ENCODE measurements at places on chromosomes 11 and 22.

DNA sequence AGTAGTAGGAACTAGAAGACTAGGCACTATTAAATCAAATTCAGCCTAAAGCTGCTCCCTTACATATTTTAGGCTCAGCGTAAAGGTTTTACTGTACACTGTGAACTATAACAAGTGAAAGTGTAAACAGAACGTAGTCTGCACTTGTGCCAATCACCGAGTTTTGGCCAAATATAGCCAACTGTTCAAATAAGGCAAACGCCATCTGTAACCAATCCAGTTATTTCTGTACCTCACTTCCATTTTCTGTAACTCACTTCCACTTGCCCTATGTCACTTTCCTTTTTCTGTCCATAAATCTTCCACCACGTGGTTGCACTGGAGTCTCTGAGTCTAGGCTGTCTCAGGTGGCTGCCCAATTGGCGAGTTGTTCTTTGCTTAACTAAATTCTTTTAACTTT, 2132.2 kb downstream of the LRRC4C start:
- no peak for DNase-seq
- no peak overlapping the region for H3K4me3 ChIP-seq
- no peaks in the 10 kb centered on the region for H3K36me3 ChIP-seq
- no peaks in the 10 kb centered on the region for H3K27me3 ChIP-seq
- H3K4me1 ChIP-seq: no peaks in the 10 kb centered on the region
- no peak overlapping the region for H3K27ac ChIP-seq

- no peak within 1 kb of the TSS for H3K27ac ChIP-seq
- no peak for DNase-seq
- no peaks in the 10 kb centered on the region for H3K4me1 ChIP-seq
- peaks cover 35% of the 10 kb centered on the region for H3K27me3 ChIP-seq
- H3K36me3 ChIP-seq: no peaks in the 10 kb centered on the region
- H3K4me3 ChIP-seq: peak within 1 kb of the TSS; percentile 36
Measured at GRCh38 chr11:72673943-72674828, at the start of gene PDE2A. TSS of gene PDE2A (minus strand) at chr11:72674422. CDS start at chr11:72674207, 215 bp downstream.

DNA sequence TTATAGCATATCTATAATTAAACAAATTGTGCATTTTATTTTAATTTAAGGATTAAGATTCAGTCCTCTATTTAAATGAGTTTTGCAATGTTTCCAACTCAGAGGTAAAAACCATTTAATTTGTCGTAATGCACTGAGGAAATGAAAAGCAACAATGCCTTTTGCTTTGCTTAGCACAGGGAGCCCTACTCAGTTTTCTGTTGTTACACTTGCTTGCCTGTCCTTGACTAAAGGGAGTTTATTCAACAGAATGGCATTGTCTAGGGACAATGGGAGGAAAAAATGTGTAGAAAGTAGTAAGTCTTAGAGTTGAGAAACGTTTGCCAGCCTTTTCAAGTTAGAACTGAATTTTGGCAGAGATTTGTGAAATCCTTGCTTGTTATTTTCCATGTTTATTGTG, 734.2 kb upstream of the ANO3 start:
- H3K27me3 ChIP-seq: no peaks in the 10 kb centered on the region
- H3K27ac ChIP-seq: no peak overlapping the region
- H3K4me1 ChIP-seq: no peaks in the 10 kb centered on the region
- no peaks in the 10 kb centered on the region for H3K36me3 ChIP-seq
- DNase-seq: no peak
- no peak overlapping the region for H3K4me3 ChIP-seq

DNA sequence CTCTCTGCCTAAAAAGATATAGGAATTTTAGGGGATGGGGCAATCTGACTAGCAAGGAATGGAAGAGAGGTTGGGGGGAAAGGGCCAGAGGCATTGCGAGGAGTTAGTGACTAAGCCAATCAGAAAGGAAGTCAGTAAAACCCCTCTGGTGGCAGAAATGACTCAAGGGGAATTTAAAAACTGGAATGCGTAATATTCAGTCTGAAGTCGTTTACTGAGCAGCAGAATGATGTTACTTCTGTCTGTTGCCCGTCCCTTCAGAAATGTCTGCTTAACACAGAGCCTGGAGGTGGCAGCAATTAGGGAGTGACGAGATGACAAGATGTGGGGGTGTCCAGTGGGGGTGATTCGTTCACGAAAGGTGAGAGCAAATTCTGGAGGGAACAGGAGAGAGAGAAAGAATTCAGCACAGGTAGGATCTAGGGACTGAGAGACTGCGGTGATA, 107.7 kb upstream of the CLMP start:
- no peak for DNase-seq
- H3K4me1 ChIP-seq: peaks cover 11% of the 10 kb centered on the region
- H3K4me3 ChIP-seq: no peak overlapping the region
- H3K27me3 ChIP-seq: peaks cover 14% of the 10 kb centered on the region

DNA sequence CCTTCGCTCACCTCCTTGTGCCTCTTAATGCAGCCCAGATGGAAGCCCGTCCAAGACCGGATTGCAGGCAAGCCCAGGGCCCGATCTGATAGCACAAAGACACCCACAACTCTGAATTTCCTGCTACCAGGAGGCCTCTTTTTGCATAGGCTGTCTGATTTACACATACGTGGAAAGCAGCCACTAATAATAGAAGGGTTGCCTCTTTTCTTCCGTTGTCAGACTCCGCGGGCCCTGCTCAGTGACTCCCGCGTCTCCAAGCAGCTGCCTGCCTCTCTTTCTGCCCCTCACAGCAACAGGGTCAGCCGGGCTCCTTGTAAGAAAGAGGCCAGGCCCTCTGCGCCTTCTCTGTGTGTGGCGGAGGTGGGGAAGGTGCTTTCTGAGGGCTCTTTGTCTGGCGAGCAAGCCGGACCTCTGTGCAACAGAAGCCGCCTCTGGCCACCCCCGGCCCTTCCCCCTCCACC, 26.7 kb downstream of the FLI1 start:
- H3K4me1 ChIP-seq: peaks cover 22% of the 10 kb centered on the region
- H3K4me3 ChIP-seq: no peak overlapping the region
- 0 out of 2 replicates have a peak, but pooled peaks cover 2% of the 10 kb centered on the region for H3K27me3 ChIP-seq
- DNase-seq: peak; percentile 55

DNA sequence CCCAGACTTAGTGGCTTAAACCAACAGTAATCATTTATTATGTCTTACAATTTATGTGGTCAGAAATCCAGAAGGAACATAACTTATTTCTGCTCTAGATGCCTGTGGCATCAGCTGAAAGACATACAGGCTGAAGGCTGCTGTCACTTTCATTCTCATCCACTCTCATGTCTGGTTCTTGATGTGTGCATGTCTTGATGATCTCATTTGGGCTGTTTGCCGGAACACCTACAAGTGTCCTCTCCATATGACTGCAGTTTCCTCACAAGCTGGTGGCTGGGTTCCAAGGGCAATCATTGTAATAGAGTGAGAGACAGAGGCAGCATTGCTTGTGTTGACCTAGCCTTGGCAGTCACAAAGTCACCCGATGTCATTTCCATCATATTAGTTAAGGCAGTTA, 1375.9 kb upstream of the RAG2 start:
- no peaks in the 10 kb centered on the region for H3K27me3 ChIP-seq
- DNase-seq: no peak
- H3K27ac ChIP-seq: no peak overlapping the region
- no peaks in the 10 kb centered on the region for H3K36me3 ChIP-seq
- H3K4me1 ChIP-seq: no peaks in the 10 kb centered on the region

- peak overlapping the region; percentile 64 for H3K4me3 ChIP-seq
- peaks cover 3% of the 10 kb centered on the region for H3K4me1 ChIP-seq
- no peaks in the 10 kb centered on the region for H3K36me3 ChIP-seq
- DNase-seq: peak; percentile 74
- no peak overlapping the region for H3K27ac ChIP-seq
Measured at GRCh38 chr11:1546077-1546535, 26.0 kb downstream of the DUSP8 start.

GRCh38 chr11:114848027-114848426, 169.7 kb downstream of the NXPE2 start:
- no peaks in the 10 kb centered on the region for H3K36me3 ChIP-seq
- no peak for DNase-seq
- H3K27ac ChIP-seq: no peak overlapping the region
- H3K4me3 ChIP-seq: no peak overlapping the region
- no peaks in the 10 kb centered on the region for H3K27me3 ChIP-seq
- peaks cover 5% of the 10 kb centered on the region for H3K4me1 ChIP-seq

- no peak overlapping the region for H3K4me3 ChIP-seq
- H3K27ac ChIP-seq: no peak overlapping the region
- H3K36me3 ChIP-seq: no peaks in the 10 kb centered on the region
- H3K27me3 ChIP-seq: no peaks in the 10 kb centered on the region
- no peak for DNase-seq
Measured at GRCh38 chr22:46193898-46194310, 43.6 kb downstream of the PPARA start.

GRCh38 chr11:18849406-18849805, 57.8 kb upstream of the PTPN5 start:
- DNase-seq: no peak
- peaks cover 3% of the 10 kb centered on the region for H3K4me1 ChIP-seq
- no peaks in the 10 kb centered on the region for H3K36me3 ChIP-seq
- H3K27ac ChIP-seq: no peak overlapping the region
- no peak overlapping the region for H3K4me3 ChIP-seq

DNA sequence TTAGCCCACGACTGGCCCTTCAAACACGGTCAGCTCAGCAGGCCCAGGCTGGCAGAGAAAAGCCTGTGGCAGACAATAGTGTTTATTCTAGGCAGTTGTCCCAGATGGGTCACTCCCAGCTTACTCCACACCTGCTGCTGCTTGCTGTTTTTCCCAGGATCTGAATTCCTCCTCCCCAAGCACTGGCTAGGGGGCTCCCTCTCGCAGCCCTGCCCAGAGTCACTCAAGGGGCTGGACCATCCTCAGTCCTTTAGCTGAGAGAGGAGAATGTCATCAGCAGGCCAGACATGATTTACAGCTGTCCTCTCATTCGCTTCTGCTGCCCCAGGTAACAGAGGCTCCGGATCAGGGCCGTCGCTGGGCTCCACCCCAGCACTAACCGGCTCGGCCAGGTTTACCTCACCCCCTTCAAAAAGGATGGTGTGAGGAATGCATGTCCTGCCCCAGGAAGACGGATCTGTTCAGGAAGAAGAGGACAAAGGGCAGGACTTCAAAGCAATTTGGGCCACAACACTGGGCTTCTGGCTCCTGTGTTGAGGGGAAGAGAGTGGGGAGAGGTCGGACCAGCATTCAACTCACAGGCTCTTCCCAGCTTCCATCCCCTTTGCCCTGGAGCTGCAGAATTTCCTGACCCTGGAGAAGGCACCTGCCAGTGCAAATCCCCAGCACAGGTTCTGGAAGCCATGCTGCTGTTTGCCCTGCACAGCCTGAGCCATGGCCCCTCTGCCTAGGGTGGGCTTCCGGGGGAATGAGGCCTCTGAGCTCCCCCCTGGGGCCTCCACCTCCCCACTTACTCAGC, 59.7 kb upstream of the BARX2 start:
- H3K36me3 ChIP-seq: no peaks in the 10 kb centered on the region
- no peak overlapping the region for H3K27ac ChIP-seq
- H3K4me3 ChIP-seq: no peak overlapping the region

DNA sequence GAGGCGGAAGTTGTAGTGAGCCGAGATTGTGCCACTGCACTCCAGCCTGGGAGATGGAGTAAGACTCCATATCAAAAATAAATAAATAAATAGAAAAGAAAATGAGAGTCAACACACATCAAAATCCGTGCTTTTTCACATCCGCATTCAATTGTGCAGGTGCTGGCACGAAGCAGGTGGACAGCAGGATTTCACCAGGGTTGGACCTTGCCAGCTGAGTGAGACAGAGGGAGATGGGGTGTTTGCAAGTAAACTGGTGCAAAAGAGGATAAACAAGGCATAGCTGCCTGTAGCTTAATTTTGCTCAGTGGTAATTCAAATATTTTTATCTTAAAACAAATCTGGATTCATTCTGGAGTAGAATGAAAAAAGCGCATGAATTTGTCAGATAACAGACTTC, 23.3 kb upstream of the DNAL4 start:
- H3K4me3 ChIP-seq: no peak overlapping the region
- no peak for DNase-seq
- no peaks in the 10 kb centered on the region for H3K36me3 ChIP-seq
- no peak overlapping the region for H3K27ac ChIP-seq

DNA sequence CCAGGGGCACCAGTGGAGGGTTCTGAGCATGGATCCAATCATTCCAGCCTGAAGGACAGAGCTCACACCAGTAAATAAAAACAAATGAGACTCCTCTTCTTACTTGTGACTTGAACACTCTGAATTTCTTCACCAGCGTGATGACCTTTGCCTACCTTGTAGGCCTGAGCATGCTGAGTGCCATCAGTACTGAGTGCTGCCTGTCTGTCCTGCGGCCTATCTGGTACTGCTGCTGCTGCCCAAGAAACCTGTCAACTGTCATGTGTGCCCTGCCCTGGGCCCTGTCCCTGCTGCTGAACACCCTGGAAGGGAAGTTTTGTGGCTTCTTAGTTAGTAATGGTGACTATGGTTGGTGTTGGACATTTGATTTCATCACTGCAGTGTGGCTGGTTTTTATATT, 23.9 kb downstream of the MRGPRX4 start:
- no peaks in the 10 kb centered on the region for H3K36me3 ChIP-seq
- no peaks in the 10 kb centered on the region for H3K27me3 ChIP-seq
- no peak for DNase-seq
- H3K27ac ChIP-seq: no peak overlapping the region

DNA sequence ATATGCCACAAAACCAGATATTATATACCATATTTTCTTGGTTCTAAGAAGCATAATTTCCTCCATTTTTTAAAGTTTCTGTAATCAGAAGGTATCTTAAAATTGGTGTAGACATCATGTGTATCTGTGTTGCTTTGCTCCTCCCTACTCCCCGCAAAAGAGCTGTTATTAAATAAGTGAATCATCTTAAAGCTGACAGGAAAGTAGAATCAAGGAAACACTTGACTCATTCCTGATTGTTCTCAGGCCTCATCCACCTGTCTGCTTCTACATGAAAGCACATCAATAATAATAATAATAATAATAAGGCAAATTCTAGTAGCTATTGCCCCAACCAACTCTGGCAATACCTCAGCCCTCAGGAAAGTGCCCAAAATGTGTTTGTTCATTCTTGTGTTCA, 26.2 kb upstream of the GUCY1A2 start:
- no peaks in the 10 kb centered on the region for H3K27me3 ChIP-seq
- no peak for DNase-seq
- H3K36me3 ChIP-seq: no peaks in the 10 kb centered on the region
- no peak overlapping the region for H3K4me3 ChIP-seq
- no peaks in the 10 kb centered on the region for H3K4me1 ChIP-seq
- no peak overlapping the region for H3K27ac ChIP-seq

DNA sequence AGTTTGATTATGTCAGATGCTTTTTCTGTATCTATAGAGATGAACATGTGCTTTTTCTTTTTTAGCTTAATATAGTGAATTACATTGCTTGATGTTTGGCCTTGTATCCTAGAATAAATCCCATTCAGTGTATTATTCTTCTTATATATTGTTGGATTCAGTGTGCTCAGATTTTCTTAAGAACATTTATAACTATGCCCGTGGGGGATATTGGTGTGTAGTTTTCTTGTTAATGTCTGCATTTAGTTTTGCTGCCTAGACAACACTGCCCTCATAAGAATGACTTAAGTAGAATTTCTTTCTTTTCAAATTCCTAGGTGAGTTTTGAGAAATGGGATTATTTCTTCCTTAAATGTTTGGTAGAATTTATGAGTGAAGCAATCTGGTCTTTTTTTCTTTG, 98.5 kb downstream of the TMEM135 start:
- H3K36me3 ChIP-seq: 0 out of 2 replicates have a peak, but pooled peaks cover 7% of the 10 kb centered on the region
- no peak for DNase-seq
- no peak overlapping the region for H3K4me3 ChIP-seq
- H3K27me3 ChIP-seq: peaks cover 1% of the 10 kb centered on the region
- no peaks in the 10 kb centered on the region for H3K4me1 ChIP-seq

GRCh38 chr11:18394928-18395734, 768 bp downstream of the LDHA start:
- peaks cover 21% of the 10 kb centered on the region for H3K36me3 ChIP-seq
- H3K27me3 ChIP-seq: no peaks in the 10 kb centered on the region
- peaks cover 3% of the 10 kb centered on the region for H3K4me1 ChIP-seq

GRCh38 chr11:76662656-76663485, 7.7 kb downstream of the LRRC32 start:
- H3K36me3 ChIP-seq: no peaks in the 10 kb centered on the region
- peaks cover 3% of the 10 kb centered on the region for H3K4me1 ChIP-seq
